ENCODE measurements at places on chromosomes 13 and 19.

- no peak for DNase-seq
These were observed 666.2 kb downstream of the SLITRK6 start for GRCh38 chr13:85132986-85133385.

- DNase-seq, result no peak
These were observed 11.3 kb downstream of the C19orf25 start for GRCh38 chr19:1467490-1468273.

DNA sequence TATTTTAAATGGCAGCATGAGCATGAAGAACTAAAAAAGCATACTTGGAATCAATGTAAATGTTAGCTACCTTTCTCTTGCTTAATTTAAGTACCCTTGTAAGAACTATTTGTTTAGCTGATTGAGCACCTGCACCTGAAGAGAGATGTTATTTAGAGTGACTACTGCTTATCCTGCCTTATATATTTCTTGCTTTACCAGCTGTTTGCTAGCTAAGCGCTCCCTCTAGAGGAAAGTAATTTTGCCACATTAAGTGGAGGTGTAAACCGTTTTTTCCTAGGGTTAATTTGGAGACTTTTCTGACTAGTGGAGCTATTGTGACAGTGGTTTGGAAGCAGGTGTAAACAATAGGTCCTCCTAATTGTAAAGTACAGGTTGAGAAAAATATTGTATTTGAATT, 19.4 kb upstream of the PSG2 start:
- no peak for DNase-seq

DNA sequence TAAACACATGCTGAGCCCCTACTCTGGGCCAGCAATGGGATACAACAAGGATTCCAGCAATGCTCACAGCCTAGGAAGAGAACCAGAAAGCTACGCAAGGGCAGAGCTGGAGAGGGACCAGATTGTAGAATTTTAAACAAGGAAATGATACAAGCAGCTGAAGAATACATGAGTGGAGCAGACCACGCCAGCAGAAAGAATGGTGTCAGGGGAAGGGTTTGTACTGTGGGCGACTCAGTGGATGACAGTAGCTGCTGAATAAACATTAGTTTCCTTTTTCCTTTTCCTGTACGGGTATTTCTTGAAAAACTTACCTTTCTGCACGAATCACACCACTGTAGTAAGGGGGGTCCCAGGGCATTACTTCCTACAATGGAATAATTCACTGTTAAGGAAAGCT, 30.7 kb downstream of the MIPEP start:
- no peak for DNase-seq

GRCh38 chr13:28357247-28357825, 137.6 kb downstream of the FLT1 start:
- no peak for DNase-seq

DNA sequence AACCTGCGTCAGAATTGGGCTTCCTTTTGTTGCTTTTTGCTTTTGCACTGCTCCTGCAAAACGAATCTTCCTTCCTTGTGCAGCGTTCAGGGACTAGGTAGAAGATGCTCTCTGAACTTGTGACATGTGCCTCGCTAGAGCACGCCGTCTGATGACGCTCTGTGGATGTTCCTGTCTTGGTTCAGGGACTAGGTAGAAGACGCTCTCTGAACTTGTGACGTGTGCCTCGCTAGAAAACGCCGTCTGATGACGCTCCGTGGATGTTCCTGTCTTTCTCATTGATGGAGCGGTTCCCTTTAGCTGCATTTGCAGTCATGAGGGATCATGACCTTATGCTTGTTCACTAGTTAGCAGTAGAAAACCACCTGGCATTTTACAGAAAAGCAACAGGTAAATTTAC, 154.0 kb downstream of the SOX1 start:
- DNase-seq, result no peak

- DNase-seq, result no peak
These were observed 5.0 kb upstream of the IGSF23 start for GRCh38 chr19:44608391-44608821.

DNA sequence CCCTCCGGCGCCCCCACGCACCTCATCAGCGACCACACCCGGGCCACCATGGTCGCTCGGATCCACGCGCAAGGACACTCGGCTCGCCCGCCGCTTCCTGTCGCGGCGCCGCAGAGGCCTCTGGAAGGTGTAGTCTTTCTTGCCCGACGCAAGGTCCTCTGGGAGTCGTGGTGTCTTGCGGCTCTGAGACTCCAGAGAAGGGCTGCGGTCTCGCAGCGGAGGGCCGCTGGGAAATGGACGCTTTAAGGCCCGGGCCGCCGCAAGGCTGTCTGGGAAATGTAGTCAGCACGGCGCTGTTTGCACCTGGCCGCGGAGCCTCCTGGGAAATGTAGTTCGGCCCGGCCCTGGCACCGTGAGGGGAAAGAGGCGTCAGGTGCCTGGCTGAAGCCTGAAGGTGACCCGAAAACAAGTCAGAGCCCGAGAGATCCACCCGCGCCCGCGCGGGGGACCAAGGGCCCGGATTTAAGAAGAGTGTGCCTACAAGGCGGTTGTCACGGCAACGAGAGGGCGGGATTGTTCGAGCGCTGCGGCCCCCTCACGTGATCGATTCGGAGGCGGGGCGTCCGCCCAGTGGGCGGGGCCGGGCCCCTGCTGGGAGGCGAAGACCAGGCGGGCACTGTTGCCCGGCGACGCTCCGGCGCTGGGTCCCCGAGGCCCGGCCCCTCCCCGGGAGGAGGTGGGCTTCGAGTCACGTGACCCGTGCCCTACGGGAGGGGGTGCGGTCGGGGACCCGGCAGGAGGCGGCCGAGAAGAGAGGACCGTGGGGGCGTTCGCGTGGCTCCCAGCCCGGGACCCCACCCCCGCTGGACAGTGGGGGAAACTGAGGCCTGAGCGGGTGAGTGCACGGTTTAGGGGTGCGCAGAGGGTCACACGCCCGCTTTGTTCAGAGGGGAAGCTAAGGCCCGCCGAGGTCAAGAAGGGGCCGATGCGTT, at the start of the genes HSD11B1L and MICOS13:
TSS of gene HSD11B1L (plus strand) at position 591 of the 932 bp plus-strand sequence. CDS start 3,806 bp downstream, outside the sequence.
TSS of gene MICOS13 (minus strand) at position 80 of the 932 bp plus-strand sequence. CDS start at position 50, 30 bp downstream.
- DNase-seq, result peak; percentile 97

GRCh38 chr19:17337675-17338432, 501 bp downstream of the GTPBP3 start:
- peak; percentile 67 for DNase-seq

GRCh38 chr13:69683921-69684686, 423.5 kb upstream of the ATXN8OS start:
- DNase-seq, result no peak

DNA sequence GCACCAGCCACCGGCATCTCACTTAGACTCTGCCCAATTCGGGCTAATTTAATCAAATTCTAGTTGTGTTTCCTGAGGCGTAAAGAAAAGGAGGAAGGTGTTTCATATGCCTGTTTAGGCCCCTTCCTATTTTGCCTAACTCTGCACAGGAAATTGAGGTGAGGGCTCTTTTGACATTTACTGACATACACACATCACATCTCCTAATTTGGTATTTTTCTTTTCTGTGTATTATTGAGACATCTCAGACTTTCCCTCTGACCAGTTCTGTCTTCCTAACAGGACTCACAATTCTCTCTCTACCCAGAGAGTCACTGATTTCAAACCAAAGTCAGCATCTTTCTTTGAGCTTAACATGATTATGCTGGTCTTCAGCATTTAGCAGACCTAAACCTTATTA, 7.9 kb downstream of the CEACAM3 start:
- no peak for DNase-seq

GRCh38 chr13:35592457-35592856, 116.0 kb upstream of the MAB21L1 start:
- no peak for DNase-seq

- DNase-seq, result no peak
These were observed 137.0 kb downstream of the FLT1 start for GRCh38 chr13:28357911-28358433.
